ENCODE measurements at places on chromosomes 5 and 9.

- no peak for DNase-seq
Measured at GRCh38 chr9:8717146-8717545, 917.6 kb upstream of the DMAC1 start.

- DNase-seq = no peak
Measured at GRCh38 chr9:125889112-125889475, 141.9 kb downstream of the PBX3 start.

GRCh38 chr5:132782101-132782500 is 5.1 kb upstream of the SEPTIN8 start:
- DNase-seq = no peak

- DNase-seq = no peak
Measured at GRCh38 chr9:92359394-92359995, 33.7 kb downstream of the CENPP start.

GRCh38 chr5:67542479-67542878 is 345.9 kb upstream of the CD180 start:
- DNase-seq = no peak

GRCh38 chr9:133981589-133981957 is 10.6 kb downstream of the VAV2 start:
- DNase-seq = no peak

- no peak for DNase-seq
Measured at GRCh38 chr5:174300118-174300940, 254.8 kb downstream of the NSG2 start.

GRCh38 chr9:26292943-26293342 is 599.7 kb downstream of the CAAP1 start:
- no peak for DNase-seq

- DNase-seq = no peak
Measured at GRCh38 chr5:80705801-80706200, 51.0 kb upstream of the DHFR start.

GRCh38 chr5:143514616-143515335 is 111.3 kb upstream of the NR3C1 start:
- DNase-seq = no peak

DNA sequence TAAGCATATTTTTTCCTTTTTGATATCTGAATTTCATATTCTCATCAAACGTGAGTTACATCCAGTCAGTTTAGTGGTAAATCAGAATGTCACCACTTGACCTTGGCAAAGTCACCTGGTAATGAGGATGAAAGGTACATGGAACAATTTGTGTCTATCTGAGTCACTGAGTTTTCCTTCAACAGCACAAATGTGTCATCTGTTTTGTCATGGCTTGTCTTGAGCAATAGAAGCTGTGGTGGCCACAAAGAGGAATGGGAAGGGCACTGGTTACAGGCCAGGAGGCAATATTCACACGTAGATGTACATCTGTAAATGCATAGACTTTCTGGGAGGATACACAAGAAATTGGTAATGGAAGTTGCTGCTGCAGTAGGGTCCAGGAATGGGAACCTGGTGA is 8.4 kb upstream of the ZNF474 start:
- DNase-seq = no peak

- DNase-seq = no peak
Measured at GRCh38 chr5:132013006-132013689, 1.7 kb upstream of the ACSL6 start.

- no peak for DNase-seq
Measured at GRCh38 chr9:98958271-98958984, 14.7 kb downstream of the COL15A1 start.

DNA sequence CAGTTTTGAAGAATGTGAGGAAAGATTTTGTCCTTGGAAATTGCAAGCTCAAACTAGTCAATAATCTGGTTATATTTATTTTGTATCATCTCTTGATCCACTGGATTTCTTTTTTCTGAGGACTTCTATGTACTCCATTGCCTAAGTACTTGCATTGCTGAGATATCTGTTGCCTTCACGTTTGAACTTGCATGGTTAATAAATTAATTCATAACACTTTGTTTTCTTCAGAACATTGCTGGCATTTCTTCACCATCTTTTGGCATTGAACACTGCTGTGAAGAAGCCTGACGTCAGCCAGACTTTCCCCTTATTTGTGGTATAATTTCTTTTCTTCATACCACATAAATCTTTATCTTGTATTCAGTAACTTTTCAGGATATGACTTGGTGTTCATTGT is 246.0 kb upstream of the KIF2A start:
- DNase-seq = no peak

GRCh38 chr9:105328296-105328695 is 83.8 kb downstream of the SLC44A1 start:
- no peak for DNase-seq

DNA sequence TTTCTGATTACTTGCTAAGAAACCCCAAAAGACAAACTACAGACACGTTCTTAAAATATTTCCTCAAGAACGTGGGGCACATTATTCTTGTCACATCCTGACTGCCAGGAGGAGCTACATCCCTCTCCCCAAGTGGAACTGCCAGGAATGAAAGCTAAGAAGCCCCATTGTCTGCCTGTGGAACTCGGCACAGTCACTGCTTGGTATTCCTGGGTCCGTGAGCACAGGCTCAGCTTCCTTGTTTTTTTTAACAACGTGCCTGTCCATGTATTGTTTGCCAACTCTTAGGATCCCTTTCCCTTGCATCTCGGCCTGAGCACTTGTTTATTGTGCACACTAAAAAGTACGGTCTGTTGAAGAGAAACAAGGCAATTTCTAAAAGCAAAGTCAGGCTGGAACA is 47.0 kb upstream of the SELENOP start:
- DNase-seq = no peak

DNA sequence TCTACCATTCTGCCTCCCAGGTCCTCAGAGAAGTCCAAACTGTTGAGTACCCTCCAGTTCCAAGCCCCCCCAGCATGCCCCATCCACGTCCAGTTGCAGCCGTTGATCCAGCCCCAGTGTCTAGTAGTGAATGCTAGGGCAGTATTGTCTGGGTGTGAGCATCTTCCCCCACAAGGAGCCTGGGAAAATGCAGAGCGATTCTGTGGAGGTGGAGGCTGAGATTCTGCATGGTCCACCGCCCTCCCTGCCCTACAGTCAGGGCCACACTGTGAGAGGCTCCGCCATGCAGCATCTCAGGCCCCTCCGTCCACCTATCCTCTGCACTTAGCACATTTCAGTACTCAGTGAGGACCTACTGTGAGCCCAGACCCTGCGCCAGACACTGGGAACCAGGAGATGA is 135.9 kb downstream of the GABBR2 start:
- no peak for DNase-seq

- peak; percentile 86 for DNase-seq
Measured at GRCh38 chr9:97923529-97924108, 1.3 kb upstream of the TRMO start.

- DNase-seq = no peak
Measured at GRCh38 chr5:41253109-41253508, 39.8 kb upstream of the C6 start.

- DNase-seq = peak; percentile 72
Measured at GRCh38 chr5:127072861-127073846, at the start of gene C5orf63. Gene C5orf63 (minus strand): TSS chr5:127073502. CDS start chr5:127058995, 14,507 bp downstream.

DNA sequence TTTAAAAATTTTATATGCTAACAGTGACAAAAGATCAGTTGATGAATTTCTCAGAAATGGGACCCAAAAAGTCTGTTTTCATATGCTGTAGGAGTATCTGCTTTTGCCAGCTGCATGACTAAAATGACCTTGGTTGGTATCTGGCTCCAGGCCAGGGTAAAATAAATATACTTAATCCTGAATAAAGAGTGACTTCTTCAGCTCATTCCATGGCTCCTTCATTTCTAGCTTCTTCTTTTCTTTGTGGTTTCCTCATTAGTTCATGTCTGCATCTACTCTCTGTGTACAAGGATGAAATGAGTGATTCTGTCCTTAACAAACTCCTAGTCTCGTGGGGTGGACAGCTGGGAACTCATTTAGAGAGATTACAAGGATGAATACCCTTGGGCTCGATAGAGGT is 36.0 kb downstream of the RCL1 start:
- no peak for DNase-seq
